Adipocyte (in vitro differentiated cells): ENCODE measurements at places on chromosomes 16 and 17.

GRCh38 chr17:61371606-61372005 lies 28.0 kb upstream of the TBX2 start:
- no peak for DNase-seq

- peak; percentile 15 for DNase-seq
These were observed 1.8 kb downstream of the TUBB3 start for GRCh38 chr16:89924925-89925307.

DNA sequence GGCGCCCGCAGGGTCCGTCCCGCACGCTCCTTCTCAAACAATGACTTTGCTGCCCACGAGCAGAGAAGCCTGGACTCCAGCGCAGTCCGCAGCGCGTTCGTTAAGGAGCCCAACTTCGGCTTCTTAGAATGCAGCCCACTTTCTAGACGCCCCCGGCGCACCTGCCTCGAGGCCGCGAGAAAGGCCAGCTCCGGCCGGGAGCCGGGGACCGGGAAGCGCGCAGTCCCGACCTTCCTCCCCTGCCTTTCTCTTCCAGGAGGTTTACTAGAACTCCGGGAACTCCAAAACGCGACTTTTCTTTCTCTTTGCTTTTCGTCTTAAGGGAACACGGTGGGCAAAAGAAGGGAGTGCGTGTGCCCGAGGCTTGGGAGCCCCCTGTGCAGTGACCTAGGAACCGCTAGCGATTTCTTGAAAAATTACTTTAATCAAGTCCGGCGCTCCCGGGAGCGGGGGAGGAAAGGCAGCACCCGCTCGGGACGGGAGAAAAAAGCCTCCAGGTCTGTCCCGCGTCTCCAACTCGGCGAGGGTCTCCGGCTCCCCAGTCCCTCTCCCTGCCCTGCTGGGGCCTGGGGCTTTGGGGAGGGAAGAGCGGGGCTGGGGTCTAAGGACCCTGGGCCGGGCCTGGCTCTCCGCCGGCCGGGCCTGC lies 2.6 kb downstream of the HNF1B start:
- peak; percentile 52 for DNase-seq

DNA sequence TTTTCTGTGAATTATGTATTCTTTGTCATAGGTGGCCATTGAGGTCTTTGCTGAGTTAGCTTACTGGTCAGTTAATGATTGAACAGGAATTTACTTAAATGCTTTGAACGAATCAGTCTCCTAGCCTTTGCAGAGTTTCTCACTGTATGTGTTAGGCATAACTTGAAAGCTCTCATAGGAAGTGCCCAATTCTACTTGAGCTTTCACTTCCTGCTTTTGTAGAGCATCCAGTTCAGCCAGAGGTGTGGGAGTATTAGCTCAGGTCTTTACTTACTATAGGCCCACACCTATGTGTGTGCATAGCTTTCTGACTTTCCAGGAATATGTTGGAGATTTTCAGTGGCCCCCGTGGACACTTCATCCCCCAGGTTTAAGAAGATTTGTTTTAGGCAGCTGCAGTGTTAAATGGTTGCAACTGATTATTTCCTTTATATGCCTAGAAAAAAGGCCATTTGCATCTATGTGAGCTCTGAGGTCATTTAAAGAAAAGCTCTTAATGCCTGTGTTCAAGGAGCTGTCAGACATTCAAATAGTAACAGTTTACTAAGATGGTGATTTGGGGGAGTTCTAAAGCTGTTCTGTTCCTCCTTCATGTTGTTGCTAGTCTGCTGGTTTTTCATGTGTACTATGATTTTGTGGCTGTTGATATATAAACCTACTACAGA lies 62.3 kb downstream of the PHKB start:
- DNase-seq, result no peak

- no peak for DNase-seq
These were observed 1389.4 kb upstream of the GOT2 start for GRCh38 chr16:60123392-60124023.

GRCh38 chr17:62150471-62150870 lies 85.4 kb upstream of the MED13 start:
- no peak for DNase-seq

- peak; percentile 24 for DNase-seq
These were observed 396.6 kb upstream of the DYNLRB2 start for GRCh38 chr16:80144191-80144590.

DNA sequence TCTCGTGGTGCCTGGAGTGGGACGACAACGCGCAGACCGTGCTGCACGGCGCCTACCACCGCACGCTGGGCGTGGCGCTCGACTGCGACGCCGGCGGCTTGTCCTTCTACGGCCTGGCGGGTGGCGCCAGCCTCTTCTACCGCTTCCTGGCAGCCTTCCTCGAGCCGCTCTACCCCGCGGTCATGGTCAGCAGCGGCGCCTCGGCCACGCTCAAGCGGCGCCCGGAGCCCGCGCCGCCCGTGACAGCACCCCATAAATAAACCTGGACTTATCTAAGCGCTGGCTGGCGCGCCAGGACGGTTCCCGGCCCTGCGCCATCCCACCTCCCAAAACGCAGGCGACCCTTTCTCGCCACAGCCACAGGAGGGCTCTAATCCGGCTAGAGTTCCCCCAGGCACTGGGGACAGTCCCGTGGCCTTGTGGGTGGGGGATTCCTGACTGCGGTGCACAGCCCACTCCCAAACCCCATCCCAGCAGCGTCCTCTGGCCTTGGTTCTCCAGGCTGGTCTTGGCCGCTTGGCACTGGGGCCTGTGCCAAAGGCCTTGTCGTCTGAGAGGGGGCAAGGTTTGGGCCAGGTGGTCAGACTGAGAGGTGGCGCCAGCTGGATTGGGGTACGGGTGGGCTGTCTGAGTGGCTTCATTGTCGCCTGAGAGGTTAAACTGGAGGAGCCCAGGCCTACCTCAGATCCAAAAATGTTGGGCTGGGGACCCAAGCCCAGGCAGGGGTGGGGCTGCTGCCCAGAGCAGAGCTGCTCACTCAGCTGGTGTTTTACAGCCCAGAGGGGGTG lies 10.1 kb upstream of the SLC16A5 start:
- DNase-seq, result no peak

DNA sequence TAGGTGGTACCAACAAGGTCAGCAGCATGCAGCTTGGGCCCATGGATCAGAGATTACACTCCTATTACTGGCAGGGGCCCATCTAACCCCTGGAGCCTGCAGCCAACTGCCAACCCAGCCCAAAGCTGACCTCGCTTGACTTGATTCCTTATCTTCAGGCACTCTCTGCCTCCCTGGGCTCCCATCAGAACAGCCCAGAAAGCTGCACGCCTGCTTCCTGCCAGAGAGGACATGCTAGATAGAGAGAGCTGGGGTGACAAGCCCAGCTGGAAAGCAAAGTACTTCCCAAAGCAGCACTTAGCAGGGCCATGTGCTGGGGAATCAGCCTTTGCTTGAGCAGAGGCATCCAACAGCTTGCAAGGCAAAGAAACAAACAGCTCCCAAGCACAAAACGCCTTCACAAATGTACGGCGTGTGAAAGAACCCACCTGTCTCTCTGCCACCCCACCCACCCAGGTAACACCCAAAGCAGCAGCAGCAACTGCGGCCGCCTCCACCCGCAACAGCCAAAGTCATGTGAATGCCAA lies 74.2 kb upstream of the NLK start:
- no peak for DNase-seq

DNA sequence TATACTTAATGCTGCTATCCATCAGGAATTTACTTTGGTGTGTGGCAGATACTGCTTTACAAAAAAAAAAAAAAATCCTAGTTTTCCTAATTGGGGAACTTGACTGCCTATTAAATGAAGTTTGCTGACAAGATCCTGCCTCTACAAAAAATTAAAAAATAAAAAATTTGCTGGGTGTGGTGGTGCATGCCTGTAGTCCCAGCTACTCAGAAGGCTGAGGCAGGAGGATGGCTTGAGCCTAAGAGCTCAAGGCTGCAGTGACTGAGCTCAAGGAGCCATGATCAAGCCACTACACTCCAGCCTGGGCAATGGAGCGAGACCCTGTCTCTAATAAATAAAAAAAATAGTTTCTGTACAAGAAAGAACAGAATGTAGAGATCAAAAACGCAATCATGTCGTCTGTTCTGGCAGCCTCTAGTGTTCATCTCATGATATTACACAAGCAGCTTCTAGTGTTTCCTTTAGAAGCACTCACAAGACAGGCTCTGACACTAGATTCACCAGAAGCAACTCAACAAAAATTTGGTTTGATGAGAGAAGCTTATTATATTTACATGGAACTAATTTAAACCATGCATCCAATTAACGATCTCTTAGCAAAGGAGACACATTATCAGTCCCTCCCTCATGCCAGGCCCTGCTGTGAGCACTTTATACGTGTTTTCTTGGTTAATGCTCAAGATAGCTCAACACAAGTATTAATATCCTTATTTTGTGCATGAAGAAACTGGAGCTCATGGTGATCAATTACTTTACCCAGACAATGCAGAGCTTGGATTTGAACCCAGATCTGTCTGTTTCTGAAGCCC lies 6.8 kb upstream of the KRTAP17-1 start:
- DNase-seq, result peak; percentile 81

DNA sequence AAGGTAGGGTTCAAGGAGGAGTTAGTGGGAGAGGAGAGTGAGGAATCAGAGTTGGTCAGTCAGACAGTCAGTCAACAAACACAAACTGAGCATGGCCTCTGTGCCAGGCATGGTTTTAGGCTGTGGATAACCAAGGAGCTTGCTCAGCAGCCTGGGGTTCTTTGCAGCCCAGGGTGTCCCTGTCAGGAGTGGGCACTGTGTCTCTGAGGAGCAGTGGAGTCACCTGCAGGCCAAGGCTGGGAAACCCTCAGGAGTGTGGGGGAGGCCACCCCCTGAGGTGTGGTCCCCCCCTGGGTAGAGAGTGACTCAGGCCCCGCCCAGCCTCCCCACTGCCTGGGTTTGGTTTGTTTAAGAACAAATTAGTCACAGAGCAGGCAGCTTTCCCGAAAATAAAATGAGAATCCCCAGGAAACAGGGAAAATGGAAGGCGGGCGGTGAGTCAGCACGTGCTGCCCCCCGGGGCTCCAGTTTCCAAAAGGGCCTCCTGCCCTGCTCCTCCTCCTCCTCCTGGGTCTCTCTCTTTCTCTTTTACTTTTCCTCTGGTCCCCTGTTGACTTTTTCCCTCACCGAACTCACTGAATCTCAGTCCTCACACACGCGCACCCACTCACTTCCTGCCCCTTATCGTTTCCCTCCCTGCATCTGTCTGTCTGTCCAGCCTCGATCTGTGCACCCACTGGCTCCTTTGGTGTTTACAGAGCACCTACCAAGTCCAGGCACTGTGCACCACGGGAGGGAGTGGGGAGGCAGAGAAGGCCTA lies 44.3 kb downstream of the SOCS3 start:
- peak; percentile 91 for DNase-seq

- DNase-seq, result no peak
These were observed 48.5 kb upstream of the HS3ST2 start for GRCh38 chr16:22765479-22765878.

DNA sequence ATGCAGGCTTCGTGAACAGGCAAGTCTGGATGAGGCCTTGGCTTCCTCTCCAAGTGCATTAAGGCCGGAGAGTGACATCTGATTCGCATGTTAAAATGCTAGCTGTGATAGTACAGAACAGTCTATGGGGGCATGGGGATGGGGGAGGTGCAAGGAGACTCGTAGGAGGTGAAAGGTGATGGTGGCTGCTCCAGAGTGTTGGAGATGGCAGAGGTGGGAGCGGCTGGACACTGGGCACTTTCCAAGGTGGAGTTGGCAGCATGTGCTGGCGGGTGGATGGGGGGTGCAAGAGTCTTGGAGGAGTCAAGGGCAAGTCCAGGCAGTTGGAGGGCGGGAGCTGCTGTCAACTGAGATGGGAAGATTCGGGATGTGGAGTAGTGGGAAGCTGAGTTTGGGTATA lies 350.9 kb upstream of the TNRC6C start:
- no peak for DNase-seq

- no peak for DNase-seq
These were observed at the start of gene RAP1GAP2 for GRCh38 chr17:2796164-2797125. RAP1GAP2 (plus strand) TSS chr17:2796438; CDS start chr17:2796528, 90 bp downstream.

GRCh38 chr17:65730711-65731169 lies 169.3 kb upstream of the AXIN2 start:
- DNase-seq, result peak; percentile 93

DNA sequence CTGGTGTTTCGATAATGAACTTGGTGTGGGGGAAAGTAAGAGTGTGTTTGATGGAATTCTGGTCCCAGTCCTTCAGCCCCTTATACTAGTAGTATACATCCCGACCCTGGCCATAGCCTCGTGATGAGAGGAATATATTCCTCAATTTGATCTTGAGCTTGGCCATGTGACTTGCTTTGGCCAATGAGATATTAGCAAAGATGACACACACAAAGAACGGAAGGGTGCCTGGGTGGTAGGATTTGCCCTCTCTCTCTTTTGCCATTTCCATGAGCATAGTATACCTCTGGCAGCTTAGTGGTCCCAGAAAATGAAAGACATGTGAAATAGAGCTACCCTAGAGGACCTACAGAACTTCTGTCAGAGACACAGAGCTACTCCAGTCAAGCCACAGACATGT lies 2.9 kb upstream of the EMP2 start:
- DNase-seq, result no peak

GRCh38 chr16:85717393-85718152 lies 28.8 kb upstream of the GINS2 start:
- DNase-seq, result peak; percentile 84

DNA sequence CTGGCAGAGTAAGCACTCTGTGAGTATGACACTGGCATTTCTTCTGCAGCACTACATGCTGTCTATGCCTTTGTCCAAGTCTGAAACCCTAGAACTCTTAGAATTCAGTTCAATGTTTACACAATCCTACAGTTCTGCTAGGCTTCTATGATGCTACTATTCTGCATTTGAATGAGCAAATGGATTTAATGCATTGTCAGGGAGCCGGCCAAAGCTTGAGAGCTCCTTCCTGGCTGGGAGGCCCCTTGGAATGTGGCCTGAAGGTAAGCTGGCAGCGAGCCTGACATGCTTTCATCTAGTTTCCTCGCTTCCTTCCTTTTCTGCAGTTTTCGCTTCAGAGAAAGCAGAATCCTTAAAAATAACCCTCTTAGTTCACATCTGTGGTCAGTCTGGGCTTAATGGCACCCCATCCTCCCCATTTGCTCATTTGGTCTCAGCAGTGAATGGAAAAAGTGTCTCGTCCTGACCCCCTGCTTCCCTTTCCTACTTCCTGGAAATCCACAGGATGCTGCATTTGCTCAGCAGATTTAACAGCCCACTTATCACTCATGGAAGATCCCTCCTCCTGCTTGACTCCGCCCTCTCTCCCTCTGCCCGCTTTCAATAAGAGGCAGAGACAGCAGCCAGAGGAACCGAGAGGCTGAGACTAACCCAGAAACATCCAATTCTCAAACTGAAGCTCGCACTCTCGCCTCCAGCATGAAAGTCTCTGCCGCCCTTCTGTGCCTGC lies at the start of gene CCL2:
TSS of gene CCL2 (plus strand) at position 635 of the 730 bp plus-strand sequence. CDS start at position 700, 65 bp downstream.
- peak; percentile 77 for DNase-seq

GRCh38 chr16:10738231-10739077 lies 5.2 kb upstream of the NUBP1 start:
- DNase-seq, result peak; percentile 59

GRCh38 chr17:62871291-62871690 lies 63.2 kb upstream of the MARCHF10 start:
- no peak for DNase-seq
